ENCODE measurements at places on chromosomes 3 and 15.

GRCh38 chr15:47839233-47839825 lies 122.0 kb downstream of the SEMA6D start:
- DNase-seq = no peak

DNA sequence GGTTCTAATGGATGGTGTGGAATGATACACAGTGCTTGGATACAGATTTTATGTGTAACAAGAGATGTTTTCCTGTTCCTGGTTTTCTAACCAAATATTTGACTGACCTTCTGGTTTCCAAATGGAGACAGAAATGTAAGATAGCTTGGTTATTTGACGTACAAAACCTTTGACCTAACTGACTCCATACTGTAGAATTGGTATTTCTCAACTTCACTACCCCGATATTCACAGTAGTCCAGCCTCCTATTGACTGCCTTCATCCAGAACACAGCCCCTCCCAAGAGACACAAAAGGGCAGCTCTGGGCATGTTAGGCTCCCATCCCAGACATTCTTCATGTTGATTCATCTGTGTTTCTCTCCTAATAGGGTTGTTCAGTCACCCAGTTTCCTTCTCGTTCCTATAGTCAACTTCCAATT lies 33.4 kb downstream of the MYO1E start:
- no peak for DNase-seq

- no peak for DNase-seq
These were observed 67.5 kb downstream of the TMEM39A start for GRCh38 chr3:119395923-119396358.

DNA sequence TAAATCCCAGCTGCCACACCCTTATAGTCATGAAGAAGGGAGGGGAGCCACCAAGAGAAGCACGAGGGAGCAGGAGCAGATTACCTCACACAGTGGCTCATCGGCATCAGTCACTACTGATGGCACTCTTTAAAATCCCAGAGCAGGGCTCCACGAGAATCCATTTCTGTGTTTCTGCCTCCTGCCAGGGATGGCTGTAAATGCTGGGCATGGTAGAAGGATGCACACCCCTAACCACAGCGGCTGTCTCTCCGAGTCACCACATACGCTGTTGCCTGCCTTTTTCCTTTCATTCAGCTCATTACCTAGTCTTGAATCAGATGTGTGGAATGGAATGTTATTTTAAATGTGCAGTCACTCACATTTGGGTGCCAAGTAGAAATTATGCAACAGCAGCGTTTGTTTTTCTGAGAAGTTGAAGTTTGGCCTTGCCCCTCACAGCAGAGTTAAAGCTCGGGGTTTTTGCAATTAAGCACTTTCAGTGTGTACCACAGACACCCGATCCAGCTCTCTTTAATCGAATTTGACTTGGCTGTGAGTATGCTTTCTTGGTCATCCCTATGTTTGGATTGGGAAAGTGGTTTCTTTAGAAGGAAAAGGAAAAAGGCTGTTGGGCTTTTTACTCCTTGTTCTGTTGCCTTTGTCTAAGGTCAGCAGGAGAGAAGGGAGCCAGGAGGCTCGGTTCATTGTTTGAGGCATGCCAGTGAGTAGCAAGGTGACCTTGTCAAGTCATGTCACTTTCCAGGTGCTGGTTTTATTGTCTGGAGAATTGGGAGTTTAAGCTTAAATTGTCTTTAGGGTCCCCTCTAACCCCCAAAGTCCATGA lies 284.2 kb upstream of the TPM1 start:
- DNase-seq = no peak

GRCh38 chr15:45180201-45180600 lies 7.6 kb downstream of the SHF start:
- DNase-seq = no peak

DNA sequence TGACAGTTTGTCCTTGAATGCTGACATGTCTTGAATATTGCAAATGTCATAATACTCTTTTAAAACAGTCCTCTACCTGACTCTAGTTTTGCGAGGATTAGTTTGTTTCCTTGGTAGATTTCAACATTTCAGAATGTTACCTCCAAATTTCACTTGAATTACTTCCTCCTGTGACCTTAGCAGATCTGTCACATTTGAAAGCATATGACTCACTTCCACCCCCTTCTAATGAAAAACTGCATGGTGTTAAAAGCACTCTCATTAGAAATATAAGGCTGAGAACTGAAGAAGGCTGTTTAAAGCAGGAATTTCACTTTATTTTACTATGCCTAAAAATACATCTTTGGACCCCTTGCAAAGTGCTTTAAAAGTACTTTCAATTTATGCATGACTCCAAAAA lies 598.7 kb upstream of the TGFBR2 start:
- DNase-seq = no peak

DNA sequence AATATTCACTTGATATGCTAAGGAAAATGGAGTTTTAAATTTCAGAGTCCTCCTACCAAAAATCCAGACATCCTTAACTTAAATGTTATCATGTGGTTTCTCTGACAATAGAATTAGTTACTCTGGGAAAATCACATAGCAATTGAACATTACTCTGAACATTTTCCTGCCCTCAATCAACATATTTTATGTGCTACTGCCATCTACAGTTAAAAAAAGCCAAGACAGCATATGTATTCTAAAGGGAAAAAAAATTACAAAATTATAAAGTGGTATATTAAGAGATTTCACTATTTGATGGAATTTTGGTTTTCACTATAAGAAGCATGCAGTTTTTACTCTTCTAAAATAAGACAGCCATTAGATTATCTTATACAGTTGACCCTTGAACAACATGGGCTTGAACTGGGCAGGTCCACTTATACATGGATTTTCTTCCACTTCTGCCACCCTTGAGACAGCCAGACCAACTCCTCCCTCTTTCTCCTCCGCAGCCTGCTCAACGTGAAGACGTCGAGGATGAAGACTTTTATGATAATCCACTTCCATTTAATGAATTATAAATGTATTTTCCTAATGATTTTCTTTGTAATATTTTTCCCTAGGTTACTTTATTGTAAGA lies 122.3 kb downstream of the ATP1B3 start:
- DNase-seq = no peak

DNA sequence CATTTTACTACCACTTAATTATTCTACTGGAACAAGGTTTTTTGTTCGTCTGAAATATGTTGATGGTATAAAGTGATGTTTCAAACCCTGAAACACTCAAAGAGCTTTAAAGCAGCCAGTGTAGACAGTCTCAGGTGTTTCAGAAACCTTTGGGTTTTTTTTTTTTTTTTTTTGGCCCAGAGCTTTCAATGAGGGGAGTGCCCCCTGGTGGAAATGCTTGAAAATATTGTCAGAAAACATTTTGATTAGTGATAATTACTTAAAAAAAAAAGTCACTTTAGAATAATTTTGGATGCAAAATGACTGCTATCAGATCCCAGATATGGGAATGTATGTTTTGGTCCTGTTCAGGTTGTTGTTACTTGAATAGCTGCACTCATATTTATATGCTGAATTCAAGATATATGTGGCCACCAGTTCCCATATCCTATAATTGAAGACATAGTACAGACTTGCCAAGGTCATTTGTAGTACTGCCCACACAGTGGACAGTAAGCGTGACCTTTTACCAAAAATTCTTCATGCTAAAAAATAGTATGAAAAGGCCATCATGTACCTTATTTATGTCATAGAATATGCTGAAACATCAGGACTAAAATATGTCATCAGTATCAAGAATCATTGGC lies 35.9 kb downstream of the SATB1 start:
- DNase-seq = no peak

DNA sequence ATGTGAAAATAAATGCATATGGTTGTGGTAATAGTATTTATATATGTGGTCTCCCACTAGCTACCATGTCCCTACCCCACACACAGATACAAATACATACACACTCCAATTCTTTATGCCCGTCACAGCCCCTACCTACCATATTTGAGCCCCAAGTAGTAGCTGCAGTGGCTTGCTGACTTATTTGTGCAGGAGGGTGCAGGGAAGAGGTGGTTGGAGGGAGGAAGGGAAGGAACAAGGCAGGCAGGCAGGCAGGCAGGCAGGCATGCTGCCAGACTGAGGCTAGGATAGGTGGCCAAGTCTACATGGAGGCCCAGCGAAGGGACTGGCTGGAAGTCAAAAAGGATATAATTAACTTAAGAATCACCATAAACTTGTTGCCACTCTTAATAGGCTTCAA lies 82.9 kb downstream of the SCN11A start:
- DNase-seq = no peak

DNA sequence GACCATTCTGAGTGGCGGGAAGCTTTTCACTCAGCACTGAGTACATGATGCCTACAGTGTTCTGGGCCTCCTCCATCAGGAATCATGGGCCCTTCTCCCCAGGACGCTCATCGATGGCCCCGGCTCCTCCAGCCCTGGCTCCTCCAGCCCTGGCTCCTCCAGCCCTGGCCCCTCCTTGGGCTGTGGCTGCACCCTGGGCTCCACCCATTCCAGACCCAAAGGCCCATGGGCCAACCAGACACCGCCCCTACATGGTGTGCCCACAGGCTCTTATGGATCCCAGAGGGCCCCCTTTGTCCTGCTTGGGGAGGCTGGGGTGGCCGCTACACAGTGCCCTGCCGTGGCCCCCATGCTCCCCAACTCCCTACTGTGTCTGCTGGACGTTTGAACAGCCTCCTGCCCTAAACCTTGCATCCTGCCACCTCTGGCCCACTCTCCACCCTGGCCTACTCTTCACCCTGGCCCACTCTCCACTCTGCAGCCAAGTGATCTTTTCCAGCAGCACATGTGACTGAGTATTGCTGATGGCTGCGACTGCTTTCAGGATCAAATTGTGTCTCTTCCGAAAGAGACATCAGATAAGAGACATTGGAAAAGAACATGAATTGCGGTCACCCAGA lies 57.9 kb downstream of the APBA2 start:
- no peak for DNase-seq

DNA sequence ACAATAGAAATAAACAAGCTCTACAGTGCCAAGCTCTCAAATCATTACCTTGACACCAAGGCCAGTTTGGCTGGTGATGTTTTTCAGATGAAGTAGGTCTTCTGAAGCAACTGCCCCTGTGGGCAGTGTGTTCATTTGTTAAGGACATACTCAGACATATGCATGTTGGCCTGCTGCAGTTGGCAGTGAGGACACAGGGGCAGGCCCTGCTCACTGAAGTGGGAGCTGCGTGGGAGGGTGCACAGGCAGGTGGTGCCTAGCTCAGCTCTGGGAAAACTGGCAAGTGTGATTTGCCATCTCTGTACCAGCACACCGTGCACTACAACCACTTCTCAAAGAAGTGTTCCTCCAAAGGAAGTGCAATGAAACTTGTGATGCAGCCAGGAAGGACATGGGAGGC lies 28.5 kb upstream of the SNRK start:
- no peak for DNase-seq

- no peak for DNase-seq
These were observed 29.2 kb downstream of the STT3B start for GRCh38 chr3:31561891-31562290.

GRCh38 chr15:75508840-75509532 lies 57.5 kb upstream of the SIN3A start:
- no peak for DNase-seq

DNA sequence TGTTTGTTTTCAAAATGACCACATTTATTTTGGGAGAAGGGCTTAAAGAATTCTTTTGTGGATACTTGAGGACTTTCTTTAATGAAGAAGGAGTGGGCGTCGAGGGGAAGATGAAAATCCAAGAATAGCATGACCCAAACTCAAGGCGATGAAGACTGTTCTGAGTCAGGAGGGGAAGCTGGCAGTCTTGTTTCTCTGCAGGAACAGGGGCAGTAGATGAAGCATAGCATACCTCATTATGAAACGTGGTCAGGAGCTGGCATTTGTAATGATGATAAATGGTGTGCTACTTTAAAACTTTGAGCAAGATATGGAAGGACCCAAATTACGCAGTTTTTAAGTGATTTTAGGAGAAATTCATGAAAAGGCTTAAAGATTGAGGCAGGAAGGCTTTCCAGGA lies 549.0 kb downstream of the IGSF11 start:
- DNase-seq = no peak

DNA sequence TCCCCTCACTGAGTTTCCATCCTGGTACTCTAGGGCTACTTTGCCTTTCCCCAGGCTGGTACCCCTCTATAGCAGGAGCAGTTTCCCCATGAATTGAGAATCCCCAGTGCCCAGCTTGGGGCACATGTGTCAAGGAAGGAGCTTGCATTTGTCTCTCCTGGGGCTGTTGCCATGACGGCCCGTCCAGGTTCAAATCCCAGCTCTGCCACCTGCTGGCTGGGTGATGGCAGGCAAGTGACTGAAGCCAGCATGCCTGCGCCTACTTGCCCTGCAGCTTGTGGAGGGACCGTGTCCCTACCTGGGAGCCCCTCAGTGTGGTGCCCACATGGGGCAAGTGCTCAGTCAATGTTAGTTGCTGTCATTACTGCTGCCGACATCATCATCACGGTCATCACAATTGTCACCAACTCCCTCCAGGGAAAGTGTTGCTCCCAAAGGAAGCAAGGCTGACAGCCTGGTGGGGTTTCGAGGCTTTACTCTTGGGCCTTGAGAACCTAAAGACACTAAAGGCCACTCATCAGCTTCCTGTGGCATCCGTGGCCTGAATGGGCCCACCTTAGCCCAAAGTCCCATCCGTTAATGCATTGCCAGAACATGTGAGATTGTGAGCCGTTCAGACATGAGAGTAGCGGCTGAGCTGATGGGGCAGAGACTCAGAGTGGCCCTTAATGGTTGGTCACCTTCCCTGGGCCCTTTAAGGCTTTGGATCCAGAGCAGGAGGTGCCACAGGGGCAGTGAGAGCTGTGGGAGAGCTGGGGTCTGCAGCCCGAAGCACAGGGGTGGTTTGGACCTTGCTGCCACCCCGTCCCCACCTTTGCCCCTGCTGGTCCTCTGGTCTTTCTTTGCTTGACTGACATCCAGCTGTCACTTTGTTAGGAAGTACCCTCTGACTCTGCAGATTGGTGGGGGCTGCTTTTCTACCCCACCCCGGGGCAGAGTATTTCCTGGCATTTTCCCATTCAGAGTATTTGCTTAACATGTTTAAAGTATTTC lies 144.4 kb downstream of the DNAJB8 start:
- no peak for DNase-seq

DNA sequence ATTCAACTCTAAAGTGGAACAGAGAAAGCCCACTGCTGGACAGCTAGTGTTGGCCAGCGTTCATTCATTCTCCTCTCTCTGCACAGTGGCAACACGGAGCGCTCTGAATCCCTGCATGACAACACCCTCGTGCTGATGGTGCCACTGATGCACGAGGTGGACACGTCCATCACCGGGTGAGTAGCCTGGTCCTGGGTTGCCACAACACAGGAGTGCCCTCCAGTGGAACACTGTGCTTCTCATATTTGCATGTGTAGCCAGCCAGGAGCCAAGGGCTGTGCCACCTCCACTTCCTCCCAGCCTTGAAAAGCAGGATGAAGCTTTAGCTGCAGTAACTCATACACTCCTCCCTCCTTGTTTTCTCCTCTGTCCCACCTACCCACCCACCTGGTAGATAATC lies 120.0 kb upstream of the CTDSPL start:
- DNase-seq = peak; percentile 10

GRCh38 chr3:179528772-179529171 lies 34.0 kb upstream of the ACTL6A start:
- DNase-seq = no peak

GRCh38 chr3:127172781-127173515 lies 20.0 kb upstream of the PRR23E start:
- DNase-seq = peak; percentile 56
